ENCODE measurements at places on chromosomes 7 and 10.

- no peak for DNase-seq
These were observed 28.4 kb downstream of the MPLKIP start for GRCh38 chr7:40105879-40106473.

DNA sequence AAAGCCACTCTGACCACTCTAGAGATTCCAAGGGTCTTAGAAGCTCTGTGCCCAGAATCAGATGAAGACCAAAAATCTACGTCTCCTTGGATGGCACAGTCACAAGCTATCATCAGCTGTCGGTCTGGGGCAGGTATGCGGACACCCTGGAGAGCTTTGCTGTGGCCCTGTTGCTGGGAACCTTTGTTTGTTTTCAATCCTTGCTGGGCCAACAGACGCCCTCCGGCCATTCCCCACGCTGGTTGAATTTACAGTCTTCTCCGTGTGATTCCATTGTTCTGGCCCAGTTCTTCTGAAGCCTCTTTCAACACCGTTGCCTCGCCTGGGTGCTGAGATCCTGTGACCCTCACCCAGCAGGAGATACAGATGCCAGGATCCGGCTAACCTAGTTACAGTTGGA lies 149.4 kb upstream of the PFKP start:
- DNase-seq = no peak

- DNase-seq = no peak
These were observed 279.8 kb downstream of the SEC23IP start for GRCh38 chr10:120172356-120172755.

- no peak for DNase-seq
These were observed 153.0 kb upstream of the PRPS1L1 start for GRCh38 chr7:18180685-18181084.

DNA sequence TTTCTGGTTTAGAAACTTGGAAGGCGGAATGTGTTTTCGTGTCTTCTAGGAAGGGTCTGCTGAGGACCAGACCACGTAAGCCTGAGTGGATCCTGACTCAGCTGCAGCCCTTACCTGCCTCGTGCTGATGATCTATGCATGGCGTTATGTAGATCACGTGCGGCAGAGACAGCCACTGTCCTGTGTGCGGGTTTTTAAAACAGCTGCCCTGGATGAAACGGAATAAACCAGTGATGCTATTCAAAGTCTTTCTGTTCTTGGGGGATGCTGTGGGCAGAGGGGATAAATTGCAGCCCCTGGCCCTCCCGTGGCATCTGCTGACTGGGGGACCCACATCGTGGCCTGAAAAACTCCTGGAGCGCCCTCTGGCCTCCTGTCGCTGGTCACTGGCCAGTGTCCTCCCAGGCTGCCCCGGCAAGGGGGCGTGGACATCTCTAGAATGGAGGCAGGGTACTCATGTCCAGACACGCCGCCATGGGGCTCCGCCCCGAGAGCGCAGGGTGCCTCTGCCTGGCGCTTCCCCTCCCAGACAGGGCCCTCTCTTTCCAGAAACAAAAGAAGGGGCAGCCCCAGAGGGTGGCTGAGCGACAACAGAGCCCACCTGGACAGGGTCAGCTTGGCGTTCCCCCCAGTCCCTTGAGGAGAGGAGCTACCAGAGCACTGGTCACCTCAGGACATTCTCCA lies 13.2 kb downstream of the ALKBH4 start:
- DNase-seq = peak; percentile 61

GRCh38 chr7:140310337-140311002 lies 87.9 kb downstream of the SLC37A3 start:
- no peak for DNase-seq

DNA sequence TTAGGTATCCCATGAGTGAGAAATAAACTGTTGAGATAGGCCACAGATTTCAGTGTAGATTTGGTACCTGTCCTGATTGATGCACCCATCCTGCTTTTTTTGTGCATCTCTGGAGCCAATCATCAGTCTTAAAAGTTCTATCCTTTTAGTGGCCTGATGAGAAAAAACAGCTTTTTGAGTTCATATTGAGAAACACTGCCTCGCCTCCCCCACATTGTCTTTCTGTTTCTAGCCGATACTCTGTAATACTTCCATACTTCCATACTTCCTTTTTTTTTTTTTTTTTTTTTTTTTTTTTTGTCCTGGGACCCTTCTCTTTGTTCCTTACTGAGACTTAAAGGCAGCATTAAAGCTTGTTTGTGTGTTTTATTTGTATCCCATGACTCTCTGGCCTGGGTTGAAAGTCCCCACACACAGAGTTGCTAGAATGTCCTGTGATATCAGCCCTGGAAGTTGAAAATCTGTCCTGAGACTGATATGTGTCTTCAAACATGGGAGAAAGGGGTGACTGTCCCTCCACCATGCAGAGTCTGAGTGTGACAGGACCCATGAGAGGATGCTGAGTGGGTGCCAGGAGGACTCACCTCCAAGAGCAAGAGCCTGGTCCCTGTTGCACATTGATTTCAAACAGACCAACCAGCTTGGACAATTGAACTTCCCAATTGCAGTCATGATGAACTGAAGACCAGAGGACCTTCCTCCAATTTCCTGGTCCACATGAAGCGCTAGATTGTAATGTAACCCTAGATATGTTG lies 5.7 kb downstream of the ZNF22 start:
- DNase-seq = no peak

DNA sequence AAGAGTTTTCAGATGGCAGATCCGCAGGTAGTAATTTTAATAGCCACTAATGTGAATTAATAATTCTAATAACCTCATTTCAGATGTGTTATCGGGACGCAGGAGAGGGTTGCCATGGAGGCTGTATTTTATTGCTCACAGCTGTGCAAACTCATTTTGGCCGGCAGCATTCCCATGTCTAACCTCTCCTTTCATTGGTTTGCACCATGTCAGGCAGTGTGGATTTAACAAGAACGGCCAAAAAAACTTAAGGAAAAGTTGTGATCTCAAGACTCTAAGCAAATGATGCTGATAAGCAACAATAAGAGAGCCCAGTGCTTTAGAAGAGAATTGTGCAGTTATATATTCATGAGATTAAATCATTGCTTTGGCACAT lies 88.7 kb upstream of the NRP1 start:
- no peak for DNase-seq

DNA sequence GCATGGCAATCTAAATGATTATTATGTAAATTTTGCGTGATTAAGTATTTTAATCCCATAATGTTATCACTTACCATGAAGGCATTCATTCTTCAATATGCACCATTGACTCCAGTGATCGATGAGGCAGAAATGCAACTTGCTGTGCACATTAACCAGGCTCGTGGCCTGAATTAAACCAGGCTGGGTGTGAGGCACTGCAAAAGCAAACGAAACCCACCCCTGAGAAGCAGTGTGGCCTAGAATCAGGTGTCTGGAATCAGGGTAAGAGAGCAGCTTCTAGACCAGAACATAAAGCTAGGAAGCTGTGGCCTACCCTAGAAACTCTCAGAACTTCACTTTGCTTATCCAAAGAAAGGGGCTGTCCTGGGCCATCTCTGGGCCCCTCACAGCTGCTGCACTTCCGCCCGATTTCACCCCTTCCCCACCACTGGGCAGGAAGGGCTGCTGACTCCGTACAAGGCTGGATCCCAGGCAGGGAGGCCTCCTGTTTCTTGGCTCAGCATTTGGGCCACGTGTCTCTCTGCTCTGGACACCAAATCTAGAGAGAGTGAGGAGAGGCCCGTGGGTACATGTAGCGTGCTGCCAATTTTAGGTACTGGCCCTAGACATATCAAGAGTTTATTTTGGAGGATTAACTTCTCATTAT lies 4.4 kb downstream of the PTPRE start:
- DNase-seq = no peak

DNA sequence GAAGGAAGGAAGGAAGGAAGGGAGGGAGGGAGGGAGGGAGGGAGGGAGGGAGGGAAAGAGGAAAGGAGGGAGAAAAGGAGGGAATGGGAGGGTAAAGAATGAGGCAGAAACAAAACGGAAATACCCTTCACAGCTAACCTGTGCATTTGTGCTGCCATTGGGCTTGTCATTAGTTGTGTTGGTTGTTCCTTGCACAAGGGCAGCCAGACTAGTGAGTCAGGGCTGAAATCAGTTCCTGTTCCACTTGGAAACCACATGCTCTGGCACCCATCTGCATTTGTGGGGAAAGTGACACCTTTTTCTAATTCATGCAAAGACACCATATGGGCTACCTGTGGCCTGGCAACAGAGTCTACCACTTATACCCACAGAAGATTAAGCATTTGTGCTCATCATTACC lies 1004.0 kb upstream of the C7orf33 start:
- DNase-seq = peak; percentile 46

Data from epithelial cell of esophagus (primary cell).